ENCODE measurements at places on chromosomes 12 and 14.

- peak; percentile 67 for DNase-seq
Observed at GRCh38 chr14:89417465-89418225, 612 bp upstream of the FOXN3 start.

DNA sequence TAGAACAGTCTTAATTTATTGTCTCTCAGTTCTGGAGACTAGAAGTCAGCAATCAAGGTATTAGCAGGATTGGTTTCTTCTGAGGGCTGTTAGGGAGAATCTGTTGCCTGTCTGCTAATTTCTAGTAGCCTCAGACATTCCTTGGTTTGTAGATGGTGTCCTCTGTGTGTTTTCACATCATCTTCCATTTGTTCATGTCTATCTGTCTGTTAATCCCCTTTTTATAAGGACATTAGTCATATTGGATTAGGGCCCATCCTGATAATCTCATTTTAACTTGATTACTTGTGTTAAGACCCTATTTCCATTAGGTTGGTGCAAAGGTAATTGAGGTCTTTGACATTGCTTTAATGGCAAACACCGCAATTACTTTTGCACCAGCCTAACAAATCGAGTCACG is 34.3 kb downstream of the TBC1D15 start:
- no peak for DNase-seq

GRCh38 chr12:11652351-11653040 is 3.0 kb downstream of the ETV6 start:
- DNase-seq: no peak

GRCh38 chr12:123094349-123095077 is 56.4 kb downstream of the PITPNM2 start:
- no peak for DNase-seq

DNA sequence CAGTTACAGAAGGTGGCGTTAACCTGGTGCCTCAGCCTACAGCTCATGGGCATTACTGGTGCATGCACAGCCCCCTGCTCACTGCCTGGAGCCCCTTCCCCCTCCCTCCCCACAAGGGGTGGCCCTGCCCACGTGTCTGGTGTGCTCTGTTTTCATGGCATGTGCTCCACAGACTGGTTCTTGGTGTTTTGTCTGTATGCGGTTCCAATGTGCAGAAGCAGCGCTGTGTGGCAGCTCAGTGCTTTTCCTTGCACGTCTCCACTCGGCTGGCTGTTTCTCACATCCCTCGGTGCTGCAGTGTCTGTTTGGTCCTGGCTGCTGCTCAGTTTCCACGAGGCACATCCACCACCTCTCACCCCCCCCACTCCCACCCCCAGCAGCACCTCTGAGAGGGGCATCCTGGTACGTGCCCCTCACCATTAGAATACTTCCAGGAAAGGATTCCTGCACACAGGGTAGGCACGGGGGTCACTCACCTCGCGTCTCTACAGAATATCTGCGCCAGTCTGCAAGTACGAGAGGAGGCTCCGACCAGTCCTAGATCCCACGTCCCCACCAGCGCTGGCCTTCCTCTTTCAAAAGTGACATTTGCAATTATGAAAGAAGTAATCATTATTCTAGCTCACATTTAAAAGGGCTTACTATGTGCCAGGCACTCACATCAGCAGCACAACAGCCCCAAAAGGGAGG is 27.1 kb downstream of the DIO3 start:
- DNase-seq: peak; percentile 38

- no peak for DNase-seq
Observed at GRCh38 chr14:72774141-72774540, 119.8 kb downstream of the DPF3 start.

DNA sequence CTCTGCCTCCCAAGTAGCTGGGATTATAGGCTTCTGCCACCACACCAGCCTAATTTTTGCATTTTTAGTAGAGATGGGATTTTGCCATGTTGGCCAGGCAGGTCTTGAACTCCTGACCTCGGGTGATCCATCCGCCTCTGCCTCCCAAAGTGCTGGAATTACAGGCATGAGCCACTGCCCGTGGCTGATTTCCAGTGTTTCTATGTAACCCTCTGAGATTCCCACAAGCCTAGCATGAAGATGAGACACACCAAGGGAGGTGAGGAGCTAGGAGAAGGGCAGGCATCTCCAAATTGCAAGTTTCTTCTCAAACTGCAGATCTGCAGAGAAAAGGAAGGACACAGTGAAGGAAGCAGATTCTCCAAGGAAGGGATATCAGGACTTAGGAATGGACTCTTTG is 125.0 kb downstream of the CACNA1C start:
- no peak for DNase-seq

- no peak for DNase-seq
Observed at GRCh38 chr14:24238527-24239037, 3.8 kb downstream of the TINF2 start.
